Hindlimb muscle (tissue), 1 donor: ENCODE measurements at places on chromosomes 2 and 18. TPM values are rescaled to one million over a fixed set of nuclear protein-coding genes. Genes with fewer than 3 reads are reported as not detected.

- DNase-seq, result no peak
These were observed 104.7 kb upstream of the UBXN4 start for GRCh38 chr2:135636982-135637381.

DNA sequence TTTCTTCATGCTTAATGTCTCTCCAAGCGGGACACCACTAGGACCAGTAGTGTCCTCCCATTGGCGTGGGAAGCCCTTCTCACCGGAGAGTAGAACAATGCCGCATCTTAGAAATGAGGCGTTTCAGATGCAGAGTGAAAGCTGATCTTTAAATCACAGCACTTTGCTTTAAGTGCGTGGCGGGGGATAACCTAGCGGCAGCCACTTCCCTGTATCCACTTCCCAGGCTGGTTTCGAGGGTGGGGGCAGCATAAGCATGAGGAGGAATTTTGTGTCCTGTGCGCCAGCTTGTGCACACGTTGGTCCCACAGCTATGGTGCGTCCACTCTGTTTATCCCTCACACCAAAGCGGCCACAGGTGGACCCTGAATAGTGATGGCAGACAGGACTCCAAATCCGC is 63.1 kb downstream of the MBP start:
- DNase-seq, result no peak

- DNase-seq, result no peak
These were observed 145.5 kb downstream of the FTCDNL1 start for GRCh38 chr2:199705538-199705937.

GRCh38 chr2:175769200-175769599 is 232.9 kb downstream of the LNPK start:
- no peak for DNase-seq

Gene SERPINB11
- polyA plus RNA-seq, result not detected

Gene M1AP
- 0.27 TPM for polyA plus RNA-seq

Gene ITGA4
- polyA plus RNA-seq, result 27.1 TPM

Gene KATNAL2
- 12.8 TPM for polyA plus RNA-seq

Gene TNFAIP6
- polyA plus RNA-seq, result 9.0 TPM
